GM03348 (cell line): ENCODE measurements at places on chromosomes 6 and 20.

GRCh38 chr6:13538084-13538483 is 36.3 kb upstream of the SIRT5 start:
- peak; percentile 73 for DNase-seq

DNA sequence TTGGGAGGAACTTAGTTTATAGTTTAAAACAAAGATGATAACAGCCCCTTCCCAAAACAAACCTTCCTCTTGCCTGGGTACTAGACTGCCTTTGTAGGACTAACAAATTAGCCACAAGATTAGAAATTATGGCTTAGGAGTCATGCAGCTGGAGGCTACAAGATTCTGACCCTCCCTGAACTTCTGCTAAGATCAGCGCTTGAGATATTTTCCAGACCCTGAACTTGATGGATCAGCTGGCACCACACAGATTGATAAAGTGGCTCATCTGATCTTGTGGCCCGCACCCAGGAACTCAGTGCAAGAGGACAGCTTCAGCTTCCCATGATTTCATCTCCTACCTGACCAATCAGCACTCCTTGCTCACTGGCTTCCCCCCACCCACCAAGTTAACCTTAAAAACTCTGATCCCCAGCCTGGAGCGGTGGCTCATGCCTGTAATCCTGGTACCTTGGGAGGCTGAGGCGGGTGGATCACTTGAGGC is 5.9 kb upstream of the SERINC3 start:
- no peak for DNase-seq

GRCh38 chr6:3568396-3569082 is 111.7 kb upstream of the SLC22A23 start:
- no peak for DNase-seq

GRCh38 chr20:18921291-18921690 is 107.7 kb downstream of the SCP2D1 start:
- DNase-seq, result no peak

DNA sequence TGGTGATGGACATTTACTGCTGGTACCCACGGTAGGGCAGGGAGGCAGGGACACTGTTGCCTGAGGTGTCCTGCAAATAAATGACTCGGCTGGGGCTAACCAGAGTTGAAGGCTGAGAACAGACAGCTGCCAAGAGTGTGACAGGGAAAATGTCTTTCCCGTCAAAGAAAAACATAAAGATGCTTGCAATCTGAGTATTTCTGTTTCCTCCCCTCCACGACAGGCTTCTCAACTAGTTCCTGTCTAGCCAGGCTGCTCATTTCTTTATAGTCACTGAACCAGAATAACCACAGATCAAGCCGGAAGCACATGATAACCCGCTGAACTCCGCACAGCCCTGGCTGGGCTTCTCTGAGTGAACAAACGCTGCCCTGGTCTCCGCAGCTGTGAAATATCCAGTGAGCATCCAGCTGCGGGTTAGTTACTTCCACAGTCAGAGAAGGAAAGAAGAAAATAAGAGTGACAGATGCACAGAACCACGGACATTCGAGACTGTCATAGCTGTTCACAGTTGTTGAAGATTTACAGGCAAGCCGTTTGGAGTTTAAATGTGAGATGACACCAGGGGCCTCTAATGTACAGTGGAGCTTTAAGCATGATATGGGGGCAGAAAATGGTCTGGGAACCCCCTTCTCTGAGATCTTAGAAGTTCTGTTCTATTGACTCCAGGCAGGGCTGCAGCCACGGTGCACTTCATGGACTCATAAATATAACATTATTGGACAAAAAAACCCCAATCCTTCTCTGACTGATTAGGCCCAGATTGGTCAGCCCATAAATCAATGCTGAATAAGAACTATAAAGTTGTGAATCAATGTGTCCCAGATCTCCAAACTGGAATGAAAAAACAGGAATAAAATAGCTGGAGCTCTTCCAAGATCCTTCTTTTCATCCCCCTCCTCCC is 299.9 kb upstream of the SUPT3H start:
- peak; percentile 43 for DNase-seq

DNA sequence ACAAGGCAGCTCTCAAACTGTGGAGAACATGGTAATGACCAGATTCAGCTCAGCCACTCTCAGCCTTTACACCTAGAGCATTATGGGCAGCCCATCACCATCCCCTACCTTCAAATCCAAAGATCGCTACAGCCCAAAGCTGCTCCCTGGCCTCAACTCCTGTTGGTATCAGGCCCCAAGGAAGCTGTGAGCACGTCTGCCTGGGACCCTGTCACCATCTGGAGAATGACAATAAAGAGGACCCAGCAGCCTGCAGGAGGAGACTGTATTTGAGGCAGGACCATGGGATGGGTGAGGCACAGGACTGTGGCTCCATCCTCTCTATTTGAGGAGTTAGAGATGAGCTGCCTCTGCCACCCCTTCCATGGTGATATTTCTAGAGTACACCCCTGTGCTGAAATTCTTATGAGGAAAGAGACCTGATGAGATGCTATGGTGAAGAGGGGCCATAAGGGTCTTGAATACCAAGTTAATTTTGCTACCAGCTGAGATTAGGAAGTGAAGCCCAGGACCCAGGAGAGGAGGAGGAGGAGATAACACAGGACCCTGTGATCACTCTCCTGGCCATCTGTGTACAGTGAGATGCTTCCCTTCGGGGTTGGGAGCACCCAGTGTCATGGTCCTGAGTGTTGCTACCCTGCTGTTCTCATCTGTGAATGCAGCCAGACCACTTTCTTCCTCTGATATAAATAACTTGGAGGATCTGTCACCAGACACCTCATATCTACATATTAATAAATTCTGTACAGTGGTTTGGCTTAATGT is 19.6 kb upstream of the MICB start:
- DNase-seq, result no peak

GRCh38 chr6:5695260-5696245 is 311.2 kb downstream of the NRN1 start:
- DNase-seq, result peak; percentile 79

DNA sequence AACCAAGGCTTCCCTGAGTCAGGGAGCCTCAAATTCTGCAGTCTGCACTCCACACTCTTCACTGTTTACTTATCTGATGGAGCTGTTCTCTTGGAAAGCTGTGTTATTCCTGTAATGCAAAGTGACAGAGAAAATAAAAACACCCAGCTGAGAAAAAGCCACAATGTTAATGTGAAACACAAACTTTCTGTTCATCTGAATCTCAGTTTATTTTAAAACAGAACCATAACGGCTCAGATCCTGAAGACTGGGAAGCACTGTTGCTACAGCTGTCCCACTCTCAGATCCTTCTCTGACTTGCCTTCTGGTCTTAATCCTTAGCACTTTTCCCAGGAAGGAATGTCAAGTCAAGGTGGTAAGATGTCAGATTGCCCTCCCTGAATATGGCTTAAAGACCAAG is 736.6 kb downstream of the DHX35 start:
- no peak for DNase-seq

DNA sequence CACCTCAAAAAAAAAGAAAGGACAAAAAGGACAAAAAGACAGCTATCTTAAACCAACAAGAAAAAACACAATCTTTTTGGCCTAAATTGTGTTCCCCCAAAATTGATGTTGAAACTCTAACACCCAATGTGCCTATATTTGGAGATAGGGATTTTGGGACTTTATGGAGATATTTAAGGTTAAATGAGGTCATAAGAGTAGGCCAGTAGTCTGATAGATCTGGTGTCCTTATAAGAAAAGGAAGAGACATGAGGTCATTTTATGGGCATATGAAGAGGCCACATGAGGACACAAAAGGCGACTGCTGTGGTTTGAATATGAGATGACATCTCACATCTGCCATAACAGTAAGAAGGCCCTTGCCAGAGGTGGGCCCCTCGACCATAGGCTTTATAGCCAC is 49.5 kb downstream of the TRIM38 start:
- DNase-seq, result no peak

GRCh38 chr20:10565922-10566897 is 107.6 kb downstream of the JAG1 start:
- DNase-seq, result no peak
